ENCODE measurements at places on chromosomes 5 and 9.

DNA sequence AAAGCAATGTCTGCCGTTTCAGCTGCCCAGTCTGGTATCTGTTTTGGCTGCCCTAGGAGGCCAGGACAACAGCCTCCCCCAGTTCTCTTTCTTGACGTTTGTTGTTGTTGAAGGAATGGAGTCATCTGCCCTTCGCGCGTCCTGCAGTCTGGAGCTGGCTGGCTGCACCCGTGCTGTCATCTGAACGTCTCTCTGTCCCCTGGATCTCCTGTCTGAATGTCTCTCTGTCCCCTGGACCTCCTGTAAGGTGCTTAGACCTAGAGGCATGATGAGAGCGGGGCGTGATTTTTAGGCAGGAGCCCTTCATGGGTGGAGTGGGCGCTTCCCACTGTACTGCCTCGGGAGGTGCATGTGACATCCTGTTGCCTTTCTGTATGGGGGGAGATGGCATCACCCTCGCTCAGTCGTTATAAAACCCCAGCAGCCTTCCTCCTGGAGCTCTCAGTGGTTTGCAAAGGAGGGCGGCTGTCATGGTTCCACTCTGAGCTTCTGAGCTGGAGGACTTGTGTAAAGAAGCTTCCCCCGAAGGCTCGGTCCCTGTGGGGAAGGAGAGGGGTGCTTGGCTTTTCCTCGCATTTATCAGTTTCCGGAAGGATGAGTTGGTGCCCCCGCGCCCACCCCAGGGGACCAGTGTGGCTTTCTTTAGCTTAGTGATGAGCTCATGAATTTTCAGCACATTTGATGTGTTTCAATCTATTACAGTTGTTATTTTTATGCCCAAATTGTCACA lies 49.8 kb upstream of the OLFM1 start:
- DNase-seq, result no peak

DNA sequence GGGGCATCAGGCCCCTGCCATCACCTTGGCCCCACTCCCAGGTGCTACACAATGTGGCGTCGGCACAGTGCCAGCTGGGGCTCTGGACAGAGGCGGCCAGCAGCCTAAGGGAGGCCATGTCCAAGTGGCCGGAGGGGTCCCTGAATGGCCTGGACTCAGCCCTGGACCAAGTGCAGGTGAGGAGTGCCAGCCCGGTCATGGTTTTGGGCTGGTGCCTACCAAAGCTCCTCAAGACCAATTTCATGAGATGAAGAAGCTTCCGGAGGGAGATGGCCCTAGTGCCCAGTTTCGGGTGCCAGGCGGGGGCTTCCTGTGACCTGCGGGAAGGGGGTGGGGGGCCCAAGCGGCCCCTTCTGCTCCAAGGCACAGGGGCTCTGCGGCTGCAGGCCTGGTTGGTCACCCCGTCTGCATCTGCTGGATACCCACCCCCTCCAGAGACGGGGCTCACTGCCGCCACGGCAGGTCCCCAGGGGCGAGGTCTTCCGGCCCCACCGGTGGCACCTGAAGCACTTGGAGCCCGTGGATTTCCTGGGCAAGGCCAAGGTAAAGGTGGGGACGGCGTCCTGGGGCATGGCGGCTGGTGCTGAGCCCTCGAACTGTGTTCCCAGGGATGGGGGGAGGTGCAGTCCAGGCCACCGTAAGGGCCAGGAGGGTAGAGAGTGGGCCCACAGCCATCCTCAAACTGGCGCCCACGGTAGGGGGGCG lies 5.8 kb downstream of the NOXA1 start:
- no peak for DNase-seq

DNA sequence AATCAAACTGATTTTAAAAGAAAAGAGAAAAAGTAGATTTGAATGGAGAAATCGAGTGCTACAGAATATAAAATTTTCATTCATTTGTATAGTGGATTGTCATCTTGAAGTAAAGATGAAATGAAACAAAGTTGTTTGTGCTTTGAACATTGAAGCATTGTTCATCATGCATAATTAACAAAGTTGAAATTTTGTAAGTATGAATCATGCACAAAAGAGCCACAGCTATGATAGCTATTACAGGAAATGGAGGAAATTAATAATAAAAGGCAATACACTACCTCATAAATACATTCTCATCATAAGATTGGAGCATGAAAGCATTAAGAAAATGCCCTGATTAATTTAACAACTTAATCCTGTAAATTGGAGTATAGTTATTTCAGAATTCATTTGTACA lies 153.4 kb upstream of the TLX3 start:
- DNase-seq, result no peak

- no peak for DNase-seq
Measured at GRCh38 chr5:175700991-175701390, 43.1 kb downstream of the HRH2 start.

DNA sequence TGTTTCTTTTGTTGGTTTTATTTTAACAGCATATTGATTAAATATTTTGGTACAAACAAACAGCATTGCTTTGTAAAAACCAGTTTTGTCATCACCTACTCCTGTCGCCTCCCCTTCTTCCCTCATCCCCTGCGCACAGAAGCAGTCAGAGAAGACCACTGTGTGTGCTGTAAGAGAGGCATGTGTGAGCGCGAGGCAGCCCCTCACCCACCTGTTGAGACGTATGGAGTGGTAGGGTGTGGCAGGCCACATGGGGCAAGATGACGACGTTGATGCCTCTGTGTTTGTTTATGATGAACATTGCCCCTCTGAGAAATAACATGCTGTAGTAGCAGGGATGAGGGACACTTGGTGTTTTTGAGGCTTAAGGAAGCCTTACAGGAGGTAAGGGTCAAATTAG lies 71.3 kb downstream of the GPR21 start:
- DNase-seq, result no peak

DNA sequence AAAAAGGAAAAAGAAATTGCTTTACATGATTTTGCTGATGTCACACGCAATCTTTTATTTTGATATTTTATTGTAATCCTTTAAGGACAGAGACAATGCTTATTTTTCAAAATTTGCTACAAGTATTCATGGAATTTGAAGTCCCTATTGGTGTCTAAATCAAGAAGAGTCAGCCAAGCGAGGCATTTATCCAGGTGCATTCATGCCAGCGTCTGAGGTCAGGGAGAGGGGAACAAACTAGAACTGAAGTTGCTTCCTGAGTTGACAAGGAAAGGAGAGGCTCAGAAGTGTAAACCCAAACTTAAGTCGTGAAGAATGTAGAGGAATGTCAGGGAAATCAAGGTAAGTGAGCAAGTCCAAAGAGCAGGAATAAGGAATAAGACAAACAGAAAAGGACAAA lies 83.0 kb upstream of the GNAQ start:
- DNase-seq, result no peak

GRCh38 chr9:69090946-69091345 lies 55.4 kb downstream of the FXN start:
- no peak for DNase-seq

- DNase-seq, result no peak
Measured at GRCh38 chr5:107937204-107937603, 266.5 kb upstream of the EFNA5 start.

GRCh38 chr5:18720002-18720401 lies 1085.7 kb downstream of the TAF11L14 start:
- no peak for DNase-seq

- no peak for DNase-seq
Measured at GRCh38 chr9:90795871-90796317, 5.7 kb upstream of the SYK start.

DNA sequence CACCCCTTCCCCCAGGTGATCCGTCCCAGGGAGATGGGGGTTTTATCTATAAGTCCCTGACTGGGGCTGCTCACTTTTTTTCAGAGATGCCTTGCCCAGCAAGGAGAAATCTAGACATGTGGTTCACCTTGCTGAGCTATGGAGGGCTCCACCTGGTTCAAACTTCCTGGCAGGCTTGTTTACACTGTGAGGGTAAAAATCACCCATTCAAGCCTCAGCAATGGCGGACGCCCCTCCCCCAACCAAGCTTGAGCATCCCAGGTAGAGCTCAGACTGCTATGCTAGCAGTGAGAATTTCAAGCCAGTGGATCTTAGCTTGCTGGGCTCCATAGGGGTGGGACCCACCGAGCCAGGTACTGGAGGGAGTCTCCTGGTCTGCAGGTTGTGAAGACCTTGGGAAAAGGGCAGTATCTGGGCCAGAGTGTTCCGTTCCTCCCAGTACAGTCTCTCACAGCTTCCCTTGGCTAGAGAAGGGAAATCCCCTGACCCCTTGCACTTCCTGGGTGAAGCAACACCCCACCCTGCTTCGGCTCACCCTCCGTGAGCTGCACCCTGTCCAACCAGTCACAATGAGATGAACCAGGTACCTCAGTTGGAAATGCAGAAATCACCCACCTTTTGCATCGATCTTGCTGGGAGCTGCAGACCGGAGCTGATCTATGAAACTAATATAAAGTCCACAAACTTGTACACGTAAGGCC lies 231.7 kb downstream of the CTNND2 start:
- DNase-seq, result no peak

- DNase-seq, result no peak
Measured at GRCh38 chr9:96203867-96204501, 98.0 kb downstream of the HSD17B3 start.

GRCh38 chr9:77912895-77913693 lies 118.5 kb downstream of the GNAQ start:
- no peak for DNase-seq

DNA sequence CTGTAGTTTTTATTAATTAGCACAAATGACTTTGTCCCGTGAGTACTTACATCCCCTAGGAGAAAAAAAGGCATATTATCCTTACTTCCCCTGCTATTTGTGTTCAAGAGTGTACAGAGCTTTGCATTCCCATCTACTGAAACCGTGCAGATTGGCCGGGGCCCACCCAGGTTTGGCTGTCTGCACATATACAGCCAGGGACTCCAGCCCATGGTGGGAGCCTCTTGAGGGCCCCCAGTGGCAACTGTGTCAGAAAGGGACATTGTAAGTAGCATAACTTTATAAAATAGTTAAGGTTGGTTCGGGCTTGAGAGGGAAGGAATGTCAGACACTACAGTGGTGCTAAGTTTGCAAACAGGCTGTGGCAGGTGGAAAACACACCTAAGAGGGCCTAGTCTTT lies 24.7 kb downstream of the PHF2 start:
- DNase-seq, result no peak

DNA sequence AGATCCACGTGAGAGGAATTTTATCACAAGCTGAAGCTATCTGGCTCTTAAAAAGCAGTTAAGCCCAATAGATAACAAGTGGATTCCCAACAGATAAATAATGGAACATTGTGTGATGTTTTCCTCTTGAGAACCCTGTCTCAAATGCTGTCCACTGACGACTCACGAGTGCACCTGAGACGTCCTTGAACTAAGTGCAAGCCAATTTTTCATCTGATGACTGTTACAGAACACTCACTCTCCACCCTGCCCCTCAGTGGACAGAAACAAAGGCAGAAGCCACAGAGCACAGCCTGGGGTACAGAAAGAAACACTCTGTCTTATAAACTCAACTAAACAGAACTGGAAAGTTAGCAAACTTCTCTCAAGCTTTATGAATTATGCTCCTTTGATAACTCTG lies 199.5 kb downstream of the KCNN2 start:
- DNase-seq, result no peak

DNA sequence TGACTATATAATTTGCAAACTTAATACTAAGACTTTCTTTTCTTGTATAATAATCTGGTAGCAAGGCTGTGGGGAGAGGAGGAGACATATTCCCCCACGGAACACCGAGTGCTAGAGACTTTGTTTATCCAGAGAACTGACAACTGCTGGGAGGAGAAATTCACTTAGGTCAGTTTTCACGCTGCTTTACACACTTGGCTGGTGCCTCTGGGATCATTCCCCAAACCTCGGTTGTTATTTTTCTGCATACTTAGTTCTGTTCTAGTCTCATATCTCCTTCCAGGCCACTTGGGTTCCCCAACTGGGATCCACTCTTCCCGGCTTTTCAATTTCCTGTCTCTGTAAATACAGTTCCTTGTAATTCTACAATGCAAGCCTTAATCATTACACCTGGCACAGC lies 238.2 kb upstream of the ADAMTS16 start:
- DNase-seq, result no peak

- no peak for DNase-seq
Measured at GRCh38 chr9:79301551-79302391, 270.0 kb upstream of the TLE4 start.

- DNase-seq, result no peak
Measured at GRCh38 chr9:103364753-103365152, 369.6 kb downstream of the CYLC2 start.
